Iris pigment epithelial cell (primary cell): ENCODE measurements at places on chromosomes 16 and 17.

GRCh38 chr16:55671206-55671973 lies 15.6 kb downstream of the SLC6A2 start:
- no peak for DNase-seq

- DNase-seq, result no peak
Measured at GRCh38 chr17:35732806-35733136, 1.3 kb downstream of the RASL10B start.

DNA sequence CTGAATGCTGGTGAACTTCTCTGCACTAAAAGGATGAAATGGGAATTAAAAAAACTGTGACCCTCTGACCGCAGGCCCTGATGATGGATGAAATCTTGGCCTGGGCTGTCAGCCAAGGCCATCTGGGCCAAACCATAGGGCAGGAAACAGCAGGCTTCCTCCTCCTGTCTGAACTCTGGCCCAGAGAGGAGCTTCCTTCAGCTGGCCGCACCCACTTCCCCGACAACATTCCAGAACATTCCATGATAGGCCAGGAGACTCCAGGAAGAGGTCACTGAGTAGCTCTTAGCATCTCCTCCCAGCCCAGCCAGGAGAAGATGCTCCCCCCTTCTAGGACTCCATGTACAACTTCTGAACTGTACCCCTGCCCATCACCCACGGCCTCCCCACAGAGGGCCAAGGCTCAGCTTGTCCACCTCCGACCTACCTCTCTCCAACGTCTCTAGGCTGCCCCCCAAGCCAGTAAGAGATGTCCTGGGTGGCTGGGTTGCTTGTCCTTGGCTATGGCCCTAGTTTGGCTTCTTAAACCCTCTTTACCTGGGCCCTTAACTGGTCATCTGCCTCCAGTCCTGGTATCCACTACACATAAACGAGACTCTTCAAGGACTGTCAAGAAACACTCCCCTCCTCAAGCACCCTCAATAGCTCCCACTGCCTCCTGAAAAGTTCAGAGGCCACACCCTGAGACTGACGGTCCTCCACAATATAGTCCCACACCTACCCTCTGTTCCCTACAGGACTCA lies 1.7 kb downstream of the RPH3AL start:
- DNase-seq, result no peak

DNA sequence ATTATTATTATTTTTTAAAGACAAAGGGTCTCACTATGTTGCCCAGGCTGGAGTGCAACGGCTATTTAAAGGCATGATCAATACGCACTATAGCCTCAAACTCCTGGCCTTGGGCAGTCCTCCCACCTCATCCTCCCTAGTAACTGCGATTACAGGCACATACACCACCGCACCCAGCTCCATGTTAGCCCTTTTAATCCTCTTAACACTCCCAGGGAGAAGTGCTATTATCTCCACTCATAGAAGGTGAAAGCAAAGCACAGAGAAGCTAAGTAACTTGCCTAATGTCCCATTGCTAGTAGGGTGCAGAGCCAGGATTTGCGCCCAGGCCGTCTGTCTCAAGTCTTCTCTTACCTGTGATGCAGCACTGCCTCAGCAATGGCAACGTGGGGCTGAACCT lies 5.0 kb downstream of the HAS3 start:
- no peak for DNase-seq

- no peak for DNase-seq
Measured at GRCh38 chr16:13377143-13377542, 475.7 kb downstream of the SHISA9 start.

DNA sequence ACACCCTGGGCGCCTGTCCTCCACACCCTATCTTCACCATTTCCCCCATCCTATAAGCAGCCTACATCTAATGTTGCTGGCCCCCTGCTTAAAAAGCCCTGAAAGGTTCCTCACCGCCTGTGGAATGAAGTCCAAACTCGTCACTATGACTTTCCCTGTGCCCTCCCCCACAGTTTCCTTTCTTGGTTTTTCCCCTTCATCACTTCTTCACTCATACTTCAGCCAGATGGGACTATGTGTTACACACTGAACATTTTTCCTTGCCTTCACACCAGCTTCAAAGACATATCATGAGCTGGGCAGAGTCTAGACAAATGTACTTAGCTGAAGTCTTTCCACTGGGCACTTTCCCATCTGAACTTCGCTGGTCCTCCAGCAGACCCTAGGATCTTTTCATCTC lies 1.5 kb upstream of the MARCHF10 start:
- DNase-seq, result no peak

DNA sequence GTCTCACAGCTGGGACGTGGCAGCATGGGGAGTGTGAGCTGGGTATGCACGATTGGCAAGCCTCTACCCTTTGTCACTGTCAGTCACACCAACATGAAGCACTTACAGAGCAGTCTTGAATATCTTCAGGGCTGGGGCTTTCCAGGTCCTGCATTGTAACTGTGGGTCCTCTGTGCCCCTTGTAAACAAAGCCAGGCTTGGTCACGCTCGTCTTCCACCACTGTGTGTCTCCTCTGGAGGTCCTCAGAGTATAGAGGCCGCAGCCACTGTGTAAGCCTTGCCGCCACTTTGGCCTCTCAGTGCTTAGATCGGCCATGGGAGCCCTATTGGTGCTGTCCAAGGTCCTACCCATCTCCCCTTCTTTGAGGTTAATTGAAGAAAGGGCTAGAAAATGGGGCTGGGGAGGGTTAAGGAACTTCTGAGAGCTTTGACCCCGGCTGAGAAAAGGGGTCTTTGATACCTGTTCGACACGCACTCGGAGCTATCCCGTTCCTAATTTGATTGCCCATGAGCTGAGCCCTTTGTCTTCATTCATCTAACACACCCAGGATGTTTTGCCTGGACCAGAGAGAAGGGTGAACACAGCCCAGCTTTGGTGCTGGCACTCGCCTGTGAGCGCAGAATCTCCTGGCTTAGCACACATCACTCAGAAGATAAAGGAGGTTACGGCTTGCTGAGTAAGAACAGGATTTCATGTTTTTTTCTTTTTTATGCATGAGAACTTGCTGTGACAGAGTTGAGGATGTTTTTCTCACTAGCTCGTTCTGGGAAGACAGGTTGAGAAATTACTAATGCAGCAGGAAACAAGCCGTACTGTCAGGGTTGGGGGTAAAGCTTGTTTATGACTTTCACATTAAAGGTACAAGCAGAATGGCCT lies 267.9 kb downstream of the CPPED1 start:
- DNase-seq, result peak; percentile 16

DNA sequence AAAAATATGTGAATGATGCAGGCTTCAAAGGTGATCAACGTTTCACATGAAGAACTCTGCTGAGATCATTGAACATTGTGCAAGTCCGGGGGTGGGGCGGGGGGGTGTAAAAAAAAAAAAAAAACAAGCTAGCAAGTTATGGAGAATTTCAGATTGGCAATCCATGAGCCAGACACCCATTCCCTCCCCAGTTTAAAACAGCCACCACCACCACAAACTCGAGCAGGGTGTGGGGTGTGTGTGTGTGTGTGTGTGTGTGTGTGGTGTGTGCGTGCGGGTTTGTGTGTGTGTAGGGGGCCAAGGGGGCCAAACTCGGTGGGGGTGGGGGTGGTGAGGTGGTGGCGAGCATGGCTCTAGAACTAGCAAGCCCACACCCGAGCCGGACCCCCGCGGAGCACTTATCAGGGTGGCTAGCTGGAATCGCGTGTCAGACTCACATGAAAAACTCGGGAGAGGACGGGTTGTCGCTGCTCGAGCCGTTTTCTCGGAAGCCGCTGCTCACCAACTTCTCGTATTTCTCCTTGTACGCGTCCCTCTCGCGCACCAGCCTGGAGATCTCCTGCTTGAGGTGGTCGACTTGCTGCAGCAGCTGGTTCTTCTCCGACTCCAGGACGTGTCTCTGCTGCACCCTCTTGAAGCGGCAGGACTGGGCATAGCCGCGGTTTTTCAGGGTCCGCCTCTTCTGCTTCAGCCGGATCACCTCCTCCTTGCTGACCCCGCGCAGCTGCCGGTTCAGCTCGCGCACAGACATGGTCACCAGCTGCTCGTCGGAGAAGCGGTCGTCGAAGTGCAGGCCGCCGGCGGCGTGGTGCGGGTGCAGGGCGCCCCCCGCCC lies 2.0 kb downstream of the MAF start:
- DNase-seq, result peak; percentile 33

GRCh38 chr17:42779304-42779935 lies 990 bp upstream of the WNK4 start:
- no peak for DNase-seq

DNA sequence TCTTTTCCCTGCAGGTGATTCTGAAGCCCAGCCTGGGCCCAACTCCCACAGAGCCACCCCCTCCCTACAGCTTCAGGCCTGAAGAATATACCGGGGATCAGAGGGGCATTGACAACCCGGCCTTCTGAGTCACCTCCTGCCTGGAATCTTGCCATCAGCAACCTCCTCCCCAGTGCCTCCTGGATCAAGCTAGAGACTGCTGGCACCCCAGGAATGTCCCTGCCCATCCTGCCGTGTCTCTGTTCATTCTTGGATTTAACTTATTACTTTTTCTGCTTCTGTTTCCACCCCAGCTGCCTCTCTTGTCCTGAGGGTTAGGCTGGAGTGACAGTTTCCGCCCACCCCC lies 4.9 kb downstream of the TMEM92 start:
- DNase-seq, result no peak

- DNase-seq, result no peak
Measured at GRCh38 chr17:40018211-40019121, 3.2 kb downstream of the CSF3 start.

DNA sequence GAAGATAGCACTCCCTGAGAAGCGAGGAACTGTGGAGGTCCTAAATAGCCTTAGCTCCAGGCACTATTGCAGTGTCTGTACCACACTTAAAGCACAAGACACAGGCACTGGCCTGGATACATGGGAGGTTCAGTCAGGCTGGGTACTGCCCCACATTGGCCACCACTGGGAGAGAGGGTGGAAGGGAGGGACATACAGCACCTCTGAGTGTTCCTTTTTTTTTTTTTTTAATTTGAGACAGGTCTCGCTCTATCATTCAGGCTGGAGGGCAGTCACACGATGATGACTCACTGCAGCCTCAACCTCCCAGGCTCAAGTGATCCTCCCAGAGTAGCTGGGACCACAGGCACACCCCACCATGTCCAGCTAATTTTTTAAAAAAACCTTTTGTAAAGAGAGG lies 1.4 kb downstream of the GSG1L2 start:
- no peak for DNase-seq

DNA sequence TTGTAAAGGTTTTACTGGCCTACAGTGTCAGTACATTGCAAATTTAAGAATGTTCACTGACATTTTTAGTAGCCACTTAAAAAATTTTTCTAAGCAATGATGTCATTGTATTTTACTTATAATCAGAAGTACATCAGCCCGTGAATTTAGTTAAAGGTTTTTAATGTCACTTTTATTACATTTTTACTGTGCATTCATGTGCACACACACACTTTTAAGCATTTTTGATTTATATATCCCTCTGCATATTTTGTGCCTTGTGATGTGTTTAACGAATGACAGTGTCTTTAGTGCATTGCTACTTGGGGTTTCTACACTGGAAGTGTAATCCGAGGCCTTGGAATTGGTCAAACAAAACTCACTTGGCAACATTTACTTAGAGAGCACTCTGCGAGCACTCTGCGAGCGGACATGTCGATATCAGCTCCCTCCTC lies 190.4 kb downstream of the WWOX start:
- DNase-seq, result no peak

GRCh38 chr16:27436065-27436464 lies 34.1 kb downstream of the IL21R start:
- no peak for DNase-seq

DNA sequence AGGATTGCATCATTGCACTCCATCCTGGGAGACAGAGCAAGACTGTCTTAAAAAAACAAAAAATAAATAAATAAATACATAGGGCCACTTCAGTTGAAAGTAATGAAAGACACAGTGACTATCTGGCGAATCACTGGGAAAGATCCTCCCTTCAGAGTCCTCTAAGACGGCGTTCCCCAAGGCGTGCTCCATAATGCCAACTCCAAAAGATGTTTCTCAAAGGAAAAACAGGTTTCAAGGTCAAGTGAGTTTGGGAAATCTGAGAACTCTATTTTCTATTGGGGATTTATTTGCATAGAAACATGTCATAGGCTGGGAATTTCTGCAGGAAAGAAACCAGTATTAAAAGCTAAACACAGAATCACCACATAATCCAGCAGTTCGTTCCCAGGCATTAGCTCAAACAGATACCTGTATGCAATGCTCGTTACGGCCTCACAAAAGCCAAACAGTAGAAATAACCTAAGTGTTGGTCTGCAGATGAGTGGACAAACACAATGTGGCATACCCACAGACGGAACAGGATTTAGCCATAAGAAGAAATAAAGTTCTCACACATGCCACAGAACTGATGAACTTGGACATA lies 7.9 kb downstream of the KLHDC4 start:
- DNase-seq, result peak; percentile 24

DNA sequence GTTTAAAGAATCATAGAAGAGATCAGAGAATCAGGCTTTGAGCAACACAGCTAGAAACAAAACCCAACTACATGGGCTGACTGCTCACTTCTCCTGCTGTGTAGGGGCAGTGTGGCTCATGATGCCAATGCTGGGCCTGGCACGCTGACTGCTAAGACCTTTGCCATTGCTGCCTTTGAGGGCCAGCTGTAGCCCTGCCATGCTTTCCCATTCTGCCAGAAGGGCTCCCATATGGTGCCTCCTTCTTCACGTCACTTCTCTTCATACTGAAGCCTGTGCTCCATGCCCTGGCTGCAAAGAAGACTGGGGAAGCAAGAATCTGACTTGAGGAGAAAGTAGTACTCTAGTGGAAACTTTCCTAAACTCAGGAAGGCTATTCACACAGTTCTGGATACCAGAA lies 232.9 kb downstream of the UTP18 start:
- no peak for DNase-seq
